Fibroblast of lung (primary cell): ENCODE measurements at places on chromosomes 2 and 18. TPM values are rescaled to one million over a fixed set of nuclear protein-coding genes. Genes with fewer than 3 reads are reported as not detected.

ALLC gene
- not detected in 2 replicates for total RNA-seq

DAPL1 gene
- total RNA-seq = not detected in 2 replicates

NTSR2 gene
- total RNA-seq = under 0.01 TPM in 1 of 2 replicates, not detected in the other

CCDC93 gene
- 24.4 and 32.0 TPM in 2 replicates for total RNA-seq

DNA sequence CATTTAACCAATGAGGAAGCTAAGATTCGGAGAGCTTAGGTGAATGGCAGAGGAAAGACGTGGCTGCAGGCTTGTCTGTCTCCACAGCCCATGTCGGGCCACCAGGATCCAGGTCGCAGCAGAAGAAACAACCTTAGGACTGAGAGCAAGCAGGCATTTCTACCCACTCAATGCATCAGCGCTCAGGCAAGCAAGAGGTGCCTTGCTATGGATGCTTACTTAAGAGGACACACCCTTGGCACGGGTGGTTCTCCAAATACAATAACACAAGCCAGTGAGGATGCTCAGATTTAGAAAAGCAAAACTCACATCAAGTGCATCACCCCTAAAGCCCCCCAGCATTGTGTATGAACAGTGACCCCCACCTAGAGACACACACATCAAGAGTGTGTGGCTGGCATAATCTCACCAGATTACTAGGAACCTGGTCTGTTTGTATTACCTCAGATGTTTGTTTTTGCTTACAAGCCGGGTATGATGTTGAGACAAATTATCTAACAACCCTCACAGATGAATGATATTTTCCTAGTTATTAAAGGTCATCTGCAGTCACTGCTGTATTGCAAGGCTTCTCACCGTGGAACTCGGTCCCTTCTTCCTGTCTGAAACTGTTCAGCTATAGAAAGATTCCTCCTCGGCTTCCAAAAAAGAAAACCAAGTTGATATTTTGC is 34.2 kb upstream of the NPAS2 start:
- DNase-seq = no peak
- H3K27me3 ChIP-seq = no peaks in the 10 kb centered on the region
- H3K4me3 ChIP-seq = no peak overlapping the region

- H3K27me3 ChIP-seq = peaks cover 2% of the 10 kb centered on the region
- no peak for DNase-seq
- no peak overlapping the region for H3K4me3 ChIP-seq
- no peaks in the 10 kb centered on the region for H3K4me1 ChIP-seq
These were observed 6.1 kb upstream of the IL37 start for GRCh38 chr2:112904883-112905282.

DNA sequence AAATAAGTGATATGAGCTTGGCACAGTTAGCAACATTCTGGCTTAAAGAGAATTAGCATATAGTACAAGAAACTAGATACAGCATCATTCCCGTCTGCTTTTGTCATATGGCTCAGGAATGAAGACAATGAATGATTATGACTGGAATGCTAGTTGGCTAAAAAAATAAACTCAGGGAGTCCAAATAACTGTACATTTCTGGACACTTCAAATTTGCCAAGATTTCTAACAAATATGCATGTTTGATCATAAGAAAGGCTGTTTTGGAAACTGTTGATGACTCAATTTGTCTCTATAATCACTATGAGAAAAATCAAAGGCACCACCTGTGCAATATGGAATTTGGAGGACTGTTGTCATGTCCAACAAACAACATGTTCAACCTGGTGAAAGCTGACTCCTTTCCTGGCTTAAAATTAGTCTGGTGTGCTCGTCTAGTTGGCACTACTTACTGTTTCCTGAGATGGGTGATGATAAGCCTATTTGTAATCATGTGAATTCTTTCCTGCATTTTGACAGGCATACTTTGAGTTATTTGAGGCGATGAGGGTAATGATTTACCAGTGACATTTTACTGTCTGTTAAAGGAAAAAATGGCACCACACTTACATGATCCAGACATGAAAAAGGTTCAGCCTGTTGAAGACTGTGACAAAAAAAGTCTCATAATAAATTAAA is 133.9 kb upstream of the CDH20 start:
- H3K36me3 ChIP-seq = no peaks in the 10 kb centered on the region
- H3K27ac ChIP-seq = no peak overlapping the region
- H3K27me3 ChIP-seq = no peaks in the 10 kb centered on the region
- H3K4me3 ChIP-seq = no peak overlapping the region
- no peaks in the 10 kb centered on the region for H3K4me1 ChIP-seq
- peak; percentile 79 for DNase-seq

GRCh38 chr2:195687320-195688086 is 30.5 kb downstream of the SLC39A10 start:
- H3K27me3 ChIP-seq = no peaks in the 10 kb centered on the region
- H3K4me3 ChIP-seq = no peak overlapping the region
- no peak for DNase-seq

DNA sequence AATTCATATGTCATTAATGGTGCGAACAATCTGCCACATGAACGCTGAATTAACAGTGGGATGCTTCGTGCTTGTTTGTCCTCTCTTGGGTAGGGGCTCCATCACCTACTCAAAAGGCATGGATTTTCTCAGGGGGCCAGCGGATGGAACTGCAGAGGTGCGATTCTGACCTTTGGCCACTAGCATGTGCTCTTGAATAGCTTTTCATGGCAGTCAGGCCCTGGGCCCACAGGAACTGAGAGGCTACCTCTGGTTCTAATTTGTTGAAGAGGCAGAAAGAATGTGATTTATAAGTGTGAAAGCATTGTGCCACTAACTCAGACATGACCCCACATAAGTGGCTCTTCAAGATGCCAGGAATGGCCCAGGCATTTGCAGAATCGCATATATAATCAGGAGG is 283.2 kb downstream of the INSIG2 start:
- H3K4me1 ChIP-seq = no peaks in the 10 kb centered on the region
- H3K27me3 ChIP-seq = no peaks in the 10 kb centered on the region
- no peak overlapping the region for H3K27ac ChIP-seq
- H3K4me3 ChIP-seq = no peak overlapping the region
- DNase-seq = peak; percentile 59

- H3K4me3 ChIP-seq = no peak overlapping the region
- no peak overlapping the region for H3K27ac ChIP-seq
- H3K27me3 ChIP-seq = no peaks in the 10 kb centered on the region
- H3K36me3 ChIP-seq = no peaks in the 10 kb centered on the region
- DNase-seq = no peak
- no peaks in the 10 kb centered on the region for H3K4me1 ChIP-seq
These were observed 202.9 kb upstream of the HDAC4 start for GRCh38 chr2:239603411-239604356.

DNA sequence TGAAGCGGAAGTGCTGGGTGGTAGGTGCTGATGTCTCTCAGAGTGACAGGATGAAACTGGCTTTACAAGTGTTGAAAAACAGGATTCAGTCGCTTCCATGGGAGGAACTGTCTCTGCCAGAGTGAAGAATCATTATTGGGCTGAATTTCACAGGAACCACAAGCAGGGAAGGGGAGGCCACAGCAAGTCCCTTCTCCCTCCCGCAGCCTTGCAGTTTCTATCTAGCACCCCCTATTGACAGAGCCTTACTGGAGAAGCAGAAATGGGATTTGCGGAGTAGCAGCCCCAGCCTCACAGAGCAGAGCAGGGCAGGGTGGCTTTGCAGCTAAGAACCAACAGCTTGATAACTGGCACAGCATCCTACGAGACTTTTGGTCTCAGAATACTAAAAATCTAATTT is 33.3 kb upstream of the RMP24 start:
- H3K27ac ChIP-seq = no peak overlapping the region
- no peaks in the 10 kb centered on the region for H3K27me3 ChIP-seq
- no peaks in the 10 kb centered on the region for H3K36me3 ChIP-seq

GRCh38 chr18:53261241-53261640 is 921.2 kb downstream of the DCC start:
- no peaks in the 10 kb centered on the region for H3K36me3 ChIP-seq
- H3K4me1 ChIP-seq = no peaks in the 10 kb centered on the region
- H3K27me3 ChIP-seq = no peaks in the 10 kb centered on the region
